ENCODE measurements at places on chromosomes 5 and 9.

GRCh38 chr9:12922224-12922866, 147.5 kb downstream of the LURAP1L start:
- no peak for DNase-seq

DNA sequence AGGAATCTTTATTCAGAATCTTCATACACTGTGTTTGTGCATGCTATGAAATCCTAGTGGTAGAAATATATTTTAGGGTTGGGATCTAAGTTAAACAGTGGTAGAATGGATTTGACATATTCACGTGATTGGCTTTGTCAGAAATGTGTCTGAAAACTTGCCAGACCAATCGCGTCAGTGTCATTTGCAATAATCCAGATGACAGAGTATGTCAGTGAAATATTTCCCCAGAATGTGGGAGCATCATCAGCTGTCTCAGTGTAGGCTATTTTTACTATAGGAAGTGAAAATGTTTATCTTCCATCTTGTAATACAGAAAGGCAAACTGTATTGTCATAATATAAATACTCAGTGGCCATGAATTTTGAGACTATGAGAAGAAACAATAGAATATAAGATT, 220.6 kb upstream of the EDIL3 start:
- no peak for DNase-seq

DNA sequence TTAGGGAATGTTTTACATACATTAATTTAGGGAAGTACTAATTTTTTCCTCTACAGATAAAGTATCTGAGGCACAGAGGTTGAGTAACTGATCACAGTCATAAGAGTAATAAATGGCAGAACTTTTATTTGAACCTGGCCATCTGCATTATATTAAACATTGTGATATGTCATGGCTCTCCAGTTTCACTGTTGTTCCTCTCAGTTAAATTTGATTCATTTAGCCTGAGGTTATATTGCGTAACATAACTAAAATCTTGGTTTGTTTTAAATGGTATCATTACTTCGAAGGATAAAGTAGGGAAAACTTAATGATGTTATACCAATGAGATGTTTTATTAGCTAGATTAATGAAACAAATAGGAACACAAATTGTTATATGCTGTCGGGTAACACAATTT, 284.4 kb downstream of the KDM4C start:
- DNase-seq, result no peak

DNA sequence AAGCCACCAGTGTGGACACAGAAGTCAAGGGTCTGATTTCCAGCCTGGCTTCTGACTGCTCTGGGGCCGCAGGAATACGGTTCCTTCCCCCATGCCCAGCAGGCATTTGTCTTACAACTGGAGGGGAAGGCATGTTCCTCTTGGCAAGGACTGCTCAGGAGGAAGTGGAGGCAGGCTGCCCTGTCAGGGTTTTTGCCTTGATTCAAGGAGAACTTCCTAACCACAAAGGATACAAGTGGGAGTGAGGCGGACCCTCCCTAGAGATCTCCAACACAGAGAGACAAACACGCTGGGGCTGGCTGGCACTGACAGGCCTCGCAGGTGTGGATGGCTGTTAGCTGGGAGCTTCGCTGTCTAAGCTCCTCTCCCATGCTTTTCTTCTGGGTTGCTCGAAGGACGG, 19.1 kb downstream of the TGFBI start:
- no peak for DNase-seq

- DNase-seq, result no peak
Measured at GRCh38 chr5:124056991-124057723, 545.2 kb downstream of the CSNK1G3 start.

- DNase-seq, result no peak
Measured at GRCh38 chr9:113694912-113695311, 181.2 kb upstream of the ZNF618 start.

DNA sequence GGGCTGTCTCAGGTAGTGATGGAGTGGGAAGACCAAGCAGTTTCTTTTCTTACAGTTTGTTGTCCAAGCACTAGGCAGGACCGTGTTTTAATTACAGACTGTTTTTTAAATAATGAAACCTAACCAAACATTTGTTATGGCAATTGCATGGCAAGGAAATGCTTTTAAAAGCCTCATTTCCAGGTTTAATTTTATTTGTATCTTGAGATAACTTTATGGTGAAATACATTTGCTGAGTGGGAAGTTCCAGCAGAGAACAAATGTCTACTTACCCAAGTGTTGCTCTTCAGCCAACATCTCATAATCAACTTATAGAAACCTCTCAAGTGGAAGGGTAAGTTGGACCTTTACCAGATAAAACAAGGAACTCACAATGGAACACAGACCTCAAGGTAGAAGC, 11.8 kb upstream of the LHFPL2 start:
- no peak for DNase-seq

DNA sequence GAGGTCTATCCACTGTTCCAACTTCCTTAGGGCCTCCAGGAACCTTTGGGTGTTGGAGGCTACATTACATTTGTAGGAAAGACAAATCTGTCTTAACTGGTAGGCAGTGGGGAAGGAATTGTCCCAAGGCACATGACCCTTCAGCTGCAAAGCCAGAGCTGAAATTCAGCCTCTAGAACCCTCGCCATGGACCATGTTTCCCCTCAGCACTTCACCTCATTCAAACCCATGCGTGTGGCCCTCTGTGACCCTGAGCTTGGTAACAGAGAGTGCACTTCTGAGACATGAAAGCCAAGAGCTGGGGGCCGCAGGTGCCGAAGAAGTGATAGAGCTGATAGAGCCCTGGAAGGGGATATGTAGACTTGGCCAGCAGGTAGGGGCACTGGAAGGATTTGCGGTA, 17.2 kb downstream of the TNFSF8 start:
- no peak for DNase-seq

- no peak for DNase-seq
Measured at GRCh38 chr5:63050916-63051315, 472.3 kb downstream of the LRRC70 start.

GRCh38 chr9:108978205-108978604, 35.1 kb downstream of the CTNNAL1 start:
- no peak for DNase-seq

GRCh38 chr9:110828264-110828663, 159.7 kb downstream of the MUSK start:
- no peak for DNase-seq

GRCh38 chr5:178404987-178405386, 172.4 kb upstream of the PHYKPL start:
- DNase-seq, result no peak

- DNase-seq, result peak; percentile 24
Measured at GRCh38 chr5:91225848-91226686, 157.1 kb downstream of the ARRDC3 start.

DNA sequence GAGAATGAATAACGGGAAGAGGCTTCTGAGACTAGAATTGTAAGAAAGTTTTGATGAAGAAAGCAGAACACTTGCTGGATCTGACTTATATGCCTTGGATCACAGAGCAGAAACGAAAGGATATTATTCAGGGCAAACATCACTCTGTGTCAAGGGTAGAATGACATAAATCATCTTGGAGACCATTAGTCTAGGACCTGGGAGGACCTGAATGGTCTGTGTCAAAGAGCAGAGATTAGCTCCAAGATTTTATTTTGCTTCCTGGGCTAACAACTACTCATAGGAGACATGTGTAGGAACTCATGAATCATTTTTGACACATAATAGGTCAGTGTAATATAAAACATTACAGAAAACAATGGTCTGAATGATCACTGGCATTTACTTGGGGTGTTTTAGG, 417.9 kb downstream of the SLCO4C1 start:
- no peak for DNase-seq

DNA sequence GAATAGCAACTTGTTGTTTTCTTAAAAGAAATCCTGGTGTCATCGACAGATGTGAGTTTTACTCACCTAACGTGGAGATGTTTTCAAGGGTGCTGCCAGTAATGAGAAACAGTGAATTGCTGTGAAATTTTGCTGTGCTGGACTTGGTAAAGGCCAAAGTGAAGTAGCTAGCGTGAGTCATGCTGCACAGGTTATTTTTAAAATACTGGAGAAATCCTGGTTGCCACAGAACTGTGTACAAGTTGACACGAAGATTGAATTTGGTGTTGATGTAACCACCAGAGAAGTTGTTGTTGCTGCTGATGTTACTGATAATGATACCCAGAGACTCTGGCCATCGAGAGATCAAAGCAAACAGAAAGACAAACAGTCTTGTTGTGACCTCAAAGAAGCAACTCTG, 187.9 kb upstream of the NFIL3 start:
- no peak for DNase-seq

- no peak for DNase-seq
Measured at GRCh38 chr5:1641041-1641440, 117.3 kb upstream of the LPCAT1 start.

GRCh38 chr9:19028835-19029451, 4.1 kb downstream of the SAXO1 start:
- DNase-seq, result no peak

- DNase-seq, result no peak
Measured at GRCh38 chr5:177099422-177100093, 12.8 kb downstream of the FGFR4 start.

DNA sequence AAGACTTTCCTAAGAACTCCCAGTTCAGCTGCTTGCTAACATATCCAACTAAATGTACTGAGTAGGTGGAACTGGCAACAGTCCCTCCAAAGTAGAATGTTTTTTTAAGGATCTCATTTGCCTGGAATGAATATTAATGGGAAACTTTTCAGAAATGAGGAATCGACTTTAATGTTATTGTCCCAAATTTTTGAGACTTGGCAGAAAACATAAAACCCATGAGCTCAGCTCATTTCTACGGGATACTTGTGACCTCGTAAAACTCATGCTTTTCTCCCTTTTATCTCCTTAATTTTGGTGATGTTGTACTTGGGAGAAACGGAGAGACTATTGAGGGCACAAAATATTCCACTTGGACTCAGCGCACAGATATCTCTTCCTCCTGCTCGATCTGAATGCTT, 296.8 kb downstream of the EBF1 start:
- DNase-seq, result no peak

DNA sequence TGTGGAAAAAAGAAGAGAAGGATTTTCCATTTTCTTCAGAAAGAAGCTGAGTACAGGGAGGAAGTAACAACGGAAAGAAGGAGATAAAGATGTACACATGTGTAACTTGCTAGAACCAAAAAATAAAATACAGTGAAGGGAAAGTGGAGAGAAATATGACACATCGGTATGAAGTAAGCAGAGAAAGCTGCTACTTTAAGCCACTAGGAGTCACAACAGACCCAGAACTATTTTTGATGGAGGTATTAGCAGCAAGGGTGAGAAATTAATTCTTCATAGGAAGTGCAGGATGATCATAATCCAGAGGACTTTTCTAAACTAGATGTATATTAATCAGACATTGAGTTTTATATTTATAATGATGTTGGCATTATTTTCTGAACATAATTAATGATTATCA, 88.5 kb downstream of the FAM174A start:
- DNase-seq, result no peak

DNA sequence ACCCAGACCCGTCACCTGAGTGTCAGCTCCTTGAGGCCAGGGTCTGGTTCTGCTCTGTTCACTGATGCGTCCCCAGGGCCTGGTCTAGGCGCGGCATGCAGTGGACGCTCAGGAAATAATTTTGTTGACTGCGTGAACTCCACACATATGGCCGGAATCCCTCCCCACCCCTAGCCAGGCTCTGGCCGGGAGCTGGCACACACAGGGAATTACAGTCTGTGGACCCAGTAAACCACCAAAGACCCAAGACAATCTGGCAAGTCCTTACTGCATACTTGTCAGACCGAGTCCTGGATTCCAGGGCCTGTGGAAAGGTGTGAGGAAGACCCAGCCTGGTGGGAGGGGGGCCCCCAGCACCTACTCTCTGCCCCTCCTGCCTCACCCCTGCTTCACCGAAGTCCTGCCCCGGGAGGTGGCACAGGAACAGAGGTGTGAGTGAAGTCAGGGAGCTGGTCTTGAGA, 113.0 kb upstream of the IER5L start:
- DNase-seq, result no peak

GRCh38 chr5:60340965-60341471, 358.9 kb downstream of the DEPDC1B start:
- no peak for DNase-seq

DNA sequence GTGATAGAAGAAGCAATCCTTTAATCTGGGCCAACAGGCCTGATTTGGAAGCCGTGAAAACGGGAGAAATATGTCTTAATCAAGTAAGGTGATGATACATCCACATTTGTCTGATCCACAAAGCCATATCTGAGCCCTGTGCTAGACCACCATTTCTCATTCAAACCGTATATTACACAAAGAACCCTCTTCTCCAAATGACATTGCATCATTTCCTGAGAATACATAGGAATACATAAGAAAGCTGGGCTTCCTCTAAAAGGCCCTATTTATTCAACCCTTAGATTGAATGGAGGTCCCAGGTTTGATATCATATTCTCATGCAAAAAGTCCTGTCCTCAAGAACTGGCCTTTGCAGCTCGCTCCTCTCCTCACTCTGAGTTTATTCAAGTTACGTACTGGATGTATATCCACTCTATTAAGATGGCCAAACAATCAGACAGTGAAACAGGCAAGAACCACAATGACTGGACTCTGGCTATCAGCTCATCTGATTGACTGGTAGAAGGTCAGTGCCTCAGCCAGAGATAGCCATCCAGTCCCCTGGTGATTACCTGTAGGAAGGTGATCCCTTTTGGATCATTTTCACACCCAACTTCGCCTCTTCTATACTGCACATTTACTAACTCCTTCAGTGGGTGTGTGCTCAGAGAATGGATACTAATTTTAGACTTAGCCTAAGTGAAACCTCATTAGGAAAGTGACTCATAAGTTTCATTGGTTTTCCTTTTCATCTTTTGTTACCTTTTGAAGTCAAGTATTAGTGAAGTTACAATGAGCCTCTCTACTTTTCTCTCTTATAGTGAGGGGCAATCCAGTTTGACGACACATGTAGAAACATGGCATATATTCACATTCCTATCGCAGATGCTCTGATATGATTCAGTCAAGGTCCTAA, 167.6 kb upstream of the WWC1 start:
- no peak for DNase-seq

- no peak for DNase-seq
Measured at GRCh38 chr5:7927466-7928375, 58.8 kb downstream of the MTRR start.

- DNase-seq, result no peak
Measured at GRCh38 chr5:90022711-90023053, 386.9 kb downstream of the CETN3 start.
